Stimulated activated CD8-positive, alpha-beta memory T cell treated with anti-CD3 and anti-CD28 coated beads, Interleukin-7, amount 100 ng/mL, for 1 hour (primary cell): ENCODE measurements at places on chromosomes 3 and 15.

DNA sequence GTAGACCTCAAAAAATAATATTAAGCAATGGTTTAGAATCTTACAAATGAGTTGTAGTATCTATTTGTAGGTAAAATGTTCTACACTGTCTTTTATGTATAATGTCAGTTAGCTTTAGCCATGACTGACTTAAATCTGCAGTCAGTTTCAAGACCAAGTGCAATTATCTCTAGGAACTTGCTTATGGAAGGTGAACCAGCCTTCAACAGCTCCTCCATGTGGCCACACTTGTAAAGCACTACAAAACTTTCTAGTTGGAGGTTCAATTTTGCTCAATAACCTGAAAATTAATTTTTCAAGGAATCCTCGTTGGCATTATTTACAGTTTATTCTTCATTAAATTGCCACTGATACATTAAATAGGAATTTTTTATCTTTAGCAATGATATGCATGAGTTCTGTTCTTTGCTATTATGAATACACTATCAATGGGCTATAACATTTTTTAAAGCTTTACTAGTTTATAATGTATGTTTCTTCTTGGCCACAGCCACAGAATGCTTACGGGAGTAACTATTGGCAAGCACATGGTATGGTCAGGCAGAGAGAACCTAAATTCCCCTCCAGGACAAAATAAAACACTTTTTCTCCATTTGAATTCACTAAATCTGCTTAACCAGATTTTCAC is 315.3 kb upstream of the UBE2E2 start:
- DNase-seq, result no peak

DNA sequence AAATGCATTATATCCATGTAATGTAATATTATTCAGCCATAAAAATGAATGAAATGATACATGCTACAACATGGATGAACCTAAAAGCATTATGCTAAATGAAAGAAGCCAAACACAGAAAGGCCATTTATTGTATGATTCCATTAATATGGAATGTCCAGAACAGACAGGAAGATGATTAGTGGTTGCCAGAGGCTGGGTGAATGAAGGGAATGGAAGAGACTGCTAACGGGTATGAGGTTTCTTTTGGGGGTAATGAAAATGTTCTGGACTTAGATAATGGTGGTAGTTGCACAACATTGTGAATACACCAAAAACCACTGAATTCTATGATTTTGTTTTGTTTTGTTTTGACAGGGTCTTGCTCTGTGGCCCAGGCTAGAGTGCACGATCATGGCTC is 61.6 kb upstream of the MAP4 start:
- no peak for DNase-seq

DNA sequence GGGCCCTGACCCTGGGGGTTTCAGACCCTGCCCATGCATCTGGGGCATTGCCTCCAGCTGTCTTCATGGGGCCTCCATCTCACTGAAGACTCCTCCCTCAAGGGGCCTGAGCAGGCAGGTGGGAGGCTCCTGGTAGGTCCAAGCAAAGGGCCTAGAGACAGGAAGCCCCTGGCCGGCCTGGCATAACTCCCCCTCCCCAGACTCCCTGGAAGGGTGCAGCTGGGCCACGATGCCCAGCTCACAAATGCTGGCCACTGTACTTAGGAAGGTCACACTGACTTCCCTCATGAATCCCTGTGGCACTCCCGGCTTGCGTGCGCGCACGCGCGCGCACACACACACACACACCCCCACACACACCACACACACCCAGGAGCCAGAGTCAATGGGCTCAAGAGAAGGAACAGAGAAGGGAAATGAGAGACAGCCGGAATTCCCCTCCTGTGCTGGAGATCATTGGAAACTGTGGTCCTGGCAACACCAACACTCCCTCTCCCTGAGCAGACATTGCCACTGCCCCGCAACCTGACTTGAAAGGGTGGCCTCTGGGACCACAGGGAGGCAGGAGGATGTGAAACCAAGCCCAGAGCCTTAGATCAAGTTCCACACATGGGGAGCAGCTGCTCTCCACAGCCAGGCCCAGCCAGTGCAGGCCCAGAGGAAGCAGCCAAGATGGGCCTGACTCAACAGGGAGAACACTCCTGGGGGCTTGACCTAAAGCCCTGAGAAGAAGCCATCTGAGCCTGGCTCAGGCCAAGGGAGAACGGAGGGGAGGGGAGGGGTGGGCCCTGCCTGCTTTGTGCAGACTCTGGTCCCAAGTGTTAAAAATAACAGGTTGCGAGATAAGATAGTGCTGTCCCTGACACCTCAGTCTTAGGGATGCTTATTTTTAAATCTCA is 69.7 kb downstream of the SCN5A start:
- no peak for DNase-seq

GRCh38 chr15:68818769-68819494 is 1.8 kb downstream of the ANP32A start:
- no peak for DNase-seq

DNA sequence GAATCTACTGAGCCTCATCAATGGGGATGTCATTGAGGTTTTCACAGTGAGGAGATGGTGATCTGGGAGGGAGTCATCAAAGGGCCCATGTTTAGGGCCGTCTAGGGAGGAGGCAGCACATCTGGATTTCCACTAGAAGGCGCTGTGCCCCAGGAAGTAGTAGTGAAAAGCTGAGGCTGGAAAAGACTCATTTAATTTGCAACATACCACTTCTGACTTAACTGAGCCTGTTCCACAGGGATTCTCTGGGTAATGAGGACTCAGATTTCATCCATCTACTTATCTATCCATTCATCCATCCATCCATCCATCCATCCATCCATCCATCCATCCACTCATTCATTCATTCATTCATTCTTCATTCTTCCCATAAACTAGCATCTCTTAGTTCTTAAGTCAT is 17.4 kb upstream of the SHF start:
- DNase-seq, result no peak
